ENCODE measurements at places on chromosomes 1 and 21. TPM values are rescaled to one million over a fixed set of nuclear protein-coding genes. Genes with fewer than 3 reads are reported as not detected.

The RNU1-3 gene
- total RNA-seq: under 0.01 TPM

DNA sequence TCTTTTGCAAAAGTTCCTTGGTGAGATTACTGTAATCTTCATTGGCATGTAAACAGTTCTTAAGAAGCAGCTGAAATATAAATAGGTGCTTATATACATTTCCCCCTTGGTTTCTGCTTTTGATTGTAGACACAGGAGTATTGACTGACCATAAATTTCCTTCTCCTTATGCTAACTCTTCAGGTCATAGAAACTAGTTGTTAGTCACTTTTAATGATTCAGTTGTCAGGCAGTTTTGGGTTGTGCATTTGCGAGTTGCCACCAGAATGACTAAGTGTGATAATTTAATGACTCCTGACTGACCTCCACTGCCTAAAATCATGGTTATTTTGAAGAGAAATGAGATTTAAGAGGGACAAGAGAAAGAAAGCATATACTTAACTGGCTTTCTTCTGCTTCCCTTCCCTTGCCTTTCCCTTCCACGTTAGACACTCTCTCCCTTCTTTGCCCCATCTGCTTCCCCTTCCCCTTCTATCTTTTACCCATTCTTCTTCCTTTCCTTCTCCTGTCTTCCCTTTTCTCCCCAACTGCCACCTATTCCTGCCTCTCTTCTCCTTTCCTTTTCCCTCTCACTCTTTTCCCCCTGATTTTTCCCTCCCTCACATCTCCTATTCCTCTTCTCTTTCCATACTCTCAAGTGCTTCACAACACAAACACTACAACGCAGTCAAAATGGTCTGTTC lies 12.3 kb downstream of the ZMPSTE24 start:
- no peak overlapping the region for H3K4me3 ChIP-seq
- peaks cover 38% of the 10 kb centered on the region for H3K4me1 ChIP-seq
- no peaks in the 10 kb centered on the region for H3K27me3 ChIP-seq
- peak overlapping the region; percentile 74 for H3K27ac ChIP-seq
- peaks cover 47% of the 10 kb centered on the region for H3K36me3 ChIP-seq
- peak; percentile 58 for DNase-seq

DNA sequence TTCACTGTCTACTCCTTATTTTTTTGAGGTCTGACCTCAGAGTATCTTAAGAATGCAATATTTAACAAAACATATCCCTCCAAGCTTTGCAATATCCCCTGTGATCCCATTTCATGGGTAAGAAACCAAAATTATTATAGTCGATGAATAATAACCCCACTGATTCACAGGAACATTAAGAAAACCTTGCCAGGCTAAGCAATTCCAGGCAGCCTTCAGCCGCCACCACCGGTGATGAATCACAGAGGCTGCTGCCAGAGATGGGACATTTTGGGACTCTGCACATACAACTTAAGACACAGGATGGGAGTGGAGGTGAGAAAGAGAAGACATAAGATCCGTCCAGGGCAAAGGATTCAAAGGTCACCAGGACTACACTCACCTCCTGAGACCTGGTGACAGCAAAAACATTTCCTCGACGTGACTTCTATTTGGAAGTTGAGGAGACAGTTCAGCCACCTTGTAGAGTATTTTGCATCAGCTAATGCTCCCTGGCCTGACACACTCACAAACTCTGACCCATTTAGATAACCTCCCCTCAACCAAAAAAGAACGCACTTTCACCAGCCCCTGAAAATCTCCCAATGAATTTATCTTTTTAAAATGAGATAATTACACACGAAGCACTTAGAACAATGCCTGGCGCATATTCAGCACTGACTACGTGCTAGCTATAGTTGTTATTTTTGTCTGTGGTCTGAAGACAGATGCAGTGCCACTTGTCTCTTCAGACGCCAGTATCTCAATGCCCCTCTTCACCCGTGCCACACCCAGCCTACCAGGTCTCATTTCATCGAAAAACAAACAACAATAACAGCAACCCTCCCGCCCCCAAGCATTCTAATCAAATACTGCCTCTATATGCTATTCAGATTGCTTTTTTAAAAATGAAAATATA lies 17.8 kb upstream of the OVAAL start:
- DNase-seq: peak; percentile 84
- peak overlapping the region; percentile 9 for H3K27ac ChIP-seq
- H3K27me3 ChIP-seq: no peaks in the 10 kb centered on the region
- no peaks in the 10 kb centered on the region for H3K36me3 ChIP-seq

The HSD3B1 gene
- not detected for total RNA-seq

GRCh38 chr1:53544728-53545515 lies 85.7 kb downstream of the DMRTB1 start:
- no peaks in the 10 kb centered on the region for H3K36me3 ChIP-seq
- H3K27me3 ChIP-seq: no peaks in the 10 kb centered on the region
- no peak overlapping the region for H3K27ac ChIP-seq
- H3K4me3 ChIP-seq: no peak overlapping the region
- DNase-seq: peak; percentile 58
- peaks cover 25% of the 10 kb centered on the region for H3K4me1 ChIP-seq

Data from osteoblast (primary cell).